AG04450 (cell line): ENCODE measurements at places on chromosomes 2 and 18.

DNA sequence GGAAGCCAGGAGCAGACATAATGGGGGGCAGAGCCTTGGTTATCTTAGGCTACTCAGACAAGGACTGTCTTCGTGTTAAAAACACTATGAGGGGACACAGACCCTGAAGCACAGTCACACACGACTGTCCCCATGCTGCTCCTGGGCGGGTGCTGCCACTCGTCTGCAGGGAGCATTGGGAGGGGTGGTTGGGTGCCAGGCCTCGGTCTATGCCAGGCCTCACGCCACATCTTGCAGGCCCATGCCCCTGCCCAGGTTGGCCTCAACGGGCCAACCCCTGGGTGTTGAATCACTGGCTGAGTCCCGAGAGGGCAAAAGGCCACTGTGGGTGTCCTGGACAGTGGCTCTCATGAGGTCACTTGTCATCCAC is 97.9 kb downstream of the USP40 start:
- DNase-seq: no peak

DNA sequence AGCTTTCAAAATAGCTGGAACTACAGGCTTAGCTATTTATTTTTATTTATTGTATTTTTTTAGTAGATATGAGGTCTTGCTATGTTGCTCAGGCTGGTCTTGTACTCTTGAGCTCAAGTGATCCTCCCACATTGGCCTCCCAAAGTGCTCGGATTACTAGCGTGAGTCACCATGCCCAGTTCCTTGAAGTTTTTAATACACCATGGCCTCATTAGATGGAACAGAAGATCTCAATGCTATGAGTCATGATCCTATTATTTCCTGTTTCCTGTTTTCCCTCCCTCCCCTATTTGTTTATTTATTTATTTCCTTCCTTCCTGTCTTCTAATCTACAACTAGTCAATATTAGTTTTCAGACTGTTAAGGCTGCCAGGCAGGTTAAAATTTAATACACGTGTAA is 309.0 kb downstream of the CMPK2 start:
- DNase-seq: peak; percentile 15

DNA sequence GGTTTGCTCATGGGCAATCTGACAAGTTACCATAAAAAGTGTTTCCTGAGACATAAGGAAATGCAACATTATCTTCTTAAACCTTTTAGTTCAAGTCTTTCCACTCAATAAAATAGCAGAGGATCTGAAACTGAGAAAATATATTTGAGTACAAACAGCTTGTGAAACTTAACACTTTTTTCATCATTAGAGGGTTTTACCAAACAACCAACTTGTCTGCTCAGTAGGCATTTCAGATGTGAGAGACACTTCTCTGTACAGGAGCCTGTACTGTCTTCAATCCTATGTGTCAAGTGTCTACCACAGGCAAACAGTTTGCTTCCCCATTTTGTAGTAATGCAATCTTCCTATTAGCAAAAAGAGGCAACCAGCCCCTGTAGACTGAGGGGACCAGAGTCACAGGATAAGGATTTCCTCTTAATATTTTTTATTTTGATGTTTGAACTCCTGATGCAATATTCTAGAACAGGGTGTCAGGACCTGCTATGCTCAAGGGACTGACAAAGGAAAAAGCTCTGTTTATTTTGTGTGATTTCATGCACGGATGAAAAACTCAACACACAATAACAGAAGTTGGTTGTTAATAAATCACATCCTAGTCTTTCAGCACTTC is 159.1 kb upstream of the LHCGR start:
- DNase-seq: no peak

DNA sequence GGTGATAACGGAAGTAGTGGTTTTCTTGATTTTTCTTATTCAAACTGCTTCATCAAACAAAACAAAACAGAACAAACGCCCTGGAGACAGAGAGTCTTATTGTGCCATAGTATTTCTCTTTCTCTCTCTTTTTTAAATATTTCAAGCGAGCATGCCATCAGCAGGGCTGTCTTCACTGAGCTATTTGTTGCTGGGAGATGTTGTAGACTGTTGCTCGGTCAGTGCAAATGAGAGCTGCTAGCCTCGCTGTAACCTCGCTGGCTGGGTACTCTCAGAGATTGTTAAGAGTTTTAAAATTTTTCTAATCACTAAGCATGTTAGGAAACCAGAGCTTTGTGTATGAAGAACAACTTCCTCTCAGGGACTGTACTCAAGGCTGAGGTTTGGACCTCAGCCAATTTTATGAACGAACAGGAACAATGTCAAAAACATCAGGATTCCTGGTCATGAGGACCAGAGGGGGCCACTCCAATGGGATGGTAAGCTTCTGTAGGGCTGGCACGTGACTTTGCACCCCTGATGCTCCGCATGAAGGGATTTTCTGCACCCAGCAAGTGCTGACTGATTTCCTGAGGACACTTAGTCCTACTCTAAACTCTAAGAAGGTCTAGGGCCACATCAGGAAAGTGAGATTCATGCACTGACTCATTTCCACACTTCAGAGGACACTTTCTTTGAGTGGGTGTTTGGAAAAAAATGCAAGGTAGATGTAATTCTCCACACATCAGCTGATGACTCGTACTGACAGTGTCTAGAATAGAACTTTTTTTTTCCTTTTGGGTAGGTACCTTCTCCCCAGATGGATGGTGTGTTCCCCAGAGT is 59.8 kb upstream of the IL1R1 start:
- no peak for DNase-seq

DNA sequence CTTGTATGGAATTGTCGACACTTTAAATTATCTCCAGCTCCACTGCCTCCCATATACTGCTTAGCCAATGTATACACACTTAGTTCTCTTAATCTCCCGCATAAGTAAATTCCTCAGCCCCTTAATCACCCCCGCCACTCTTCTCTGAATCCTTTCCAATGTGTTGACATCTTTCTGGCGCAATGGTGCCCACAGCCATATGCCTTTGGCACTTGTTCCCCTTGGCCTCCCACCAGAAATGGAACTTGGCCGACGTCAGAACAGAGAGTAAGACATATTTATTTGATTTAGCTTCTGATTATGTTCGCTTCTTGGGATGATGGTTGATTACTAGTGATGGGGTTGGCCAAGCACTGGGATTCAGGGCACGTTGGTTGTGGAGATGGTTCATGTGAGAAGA is 1089.3 kb upstream of the CELF4 start:
- DNase-seq: no peak

- no peak for DNase-seq
Observed at GRCh38 chr2:198097630-198098029, 293.2 kb downstream of the PLCL1 start.

DNA sequence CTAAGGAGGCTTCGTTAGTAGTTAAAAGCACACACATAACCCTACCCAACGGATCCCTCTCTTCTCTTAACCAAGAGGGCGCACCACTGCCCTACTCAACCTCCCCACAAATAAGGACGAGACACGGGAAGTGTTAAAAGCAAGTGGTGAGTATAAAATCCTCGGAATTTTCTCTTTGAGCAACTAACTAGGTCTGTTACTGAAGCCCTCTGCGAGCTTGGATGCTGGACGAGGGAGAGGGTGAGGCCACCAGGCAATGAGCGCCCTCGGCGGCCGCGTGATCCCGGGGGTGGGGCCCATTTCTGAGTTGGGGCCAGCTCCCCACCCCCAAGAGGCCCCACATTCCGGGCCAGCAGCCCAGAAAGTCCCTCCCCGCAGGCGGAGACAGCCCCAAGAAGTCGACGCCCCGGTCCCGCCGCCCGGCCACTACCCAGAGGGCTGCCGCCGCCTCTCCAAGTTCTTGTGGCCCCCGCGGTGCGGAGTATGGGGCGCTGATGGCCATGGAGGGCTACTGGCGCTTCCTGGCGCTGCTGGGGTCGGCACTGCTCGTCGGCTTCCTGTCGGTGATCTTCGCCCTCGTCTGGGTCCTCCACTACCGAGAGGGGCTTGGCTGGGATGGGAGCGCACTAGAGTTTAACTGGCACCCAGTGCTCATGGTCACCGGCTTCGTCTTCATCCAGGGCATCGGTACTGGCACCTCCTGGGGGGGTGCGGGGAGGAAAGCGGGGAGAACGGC is at the start of gene CYBRD1:
Gene CYBRD1 (plus strand): TSS at position 423 of the 736 bp plus-strand sequence. CDS start 72 bp downstream, at position 495.
- DNase-seq: peak; percentile 58
